T-helper 1 cell (primary cell): ENCODE measurements at places on chromosomes 11 and 22.

DNA sequence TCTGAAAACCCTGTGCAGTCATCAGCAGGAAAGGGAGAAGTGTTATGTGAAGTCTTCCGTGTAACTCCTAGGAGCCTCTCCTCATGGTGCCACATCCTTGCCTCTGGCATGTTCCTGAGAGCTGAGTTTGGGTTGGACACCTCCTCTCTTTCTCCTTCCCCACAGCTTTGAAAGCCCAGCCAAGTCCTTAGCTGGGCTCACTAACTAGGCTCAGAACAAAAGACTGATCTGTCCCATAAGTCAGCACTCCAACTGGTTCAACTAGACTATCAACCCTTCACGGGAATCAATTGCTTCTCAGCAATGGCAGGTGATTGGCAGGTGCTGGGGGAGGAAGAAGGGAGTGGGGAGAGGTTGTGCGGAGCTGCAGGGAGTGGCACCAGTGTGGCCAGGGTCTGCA lies 509.9 kb upstream of the B3GAT1 start:
- DNase-seq: no peak

DNA sequence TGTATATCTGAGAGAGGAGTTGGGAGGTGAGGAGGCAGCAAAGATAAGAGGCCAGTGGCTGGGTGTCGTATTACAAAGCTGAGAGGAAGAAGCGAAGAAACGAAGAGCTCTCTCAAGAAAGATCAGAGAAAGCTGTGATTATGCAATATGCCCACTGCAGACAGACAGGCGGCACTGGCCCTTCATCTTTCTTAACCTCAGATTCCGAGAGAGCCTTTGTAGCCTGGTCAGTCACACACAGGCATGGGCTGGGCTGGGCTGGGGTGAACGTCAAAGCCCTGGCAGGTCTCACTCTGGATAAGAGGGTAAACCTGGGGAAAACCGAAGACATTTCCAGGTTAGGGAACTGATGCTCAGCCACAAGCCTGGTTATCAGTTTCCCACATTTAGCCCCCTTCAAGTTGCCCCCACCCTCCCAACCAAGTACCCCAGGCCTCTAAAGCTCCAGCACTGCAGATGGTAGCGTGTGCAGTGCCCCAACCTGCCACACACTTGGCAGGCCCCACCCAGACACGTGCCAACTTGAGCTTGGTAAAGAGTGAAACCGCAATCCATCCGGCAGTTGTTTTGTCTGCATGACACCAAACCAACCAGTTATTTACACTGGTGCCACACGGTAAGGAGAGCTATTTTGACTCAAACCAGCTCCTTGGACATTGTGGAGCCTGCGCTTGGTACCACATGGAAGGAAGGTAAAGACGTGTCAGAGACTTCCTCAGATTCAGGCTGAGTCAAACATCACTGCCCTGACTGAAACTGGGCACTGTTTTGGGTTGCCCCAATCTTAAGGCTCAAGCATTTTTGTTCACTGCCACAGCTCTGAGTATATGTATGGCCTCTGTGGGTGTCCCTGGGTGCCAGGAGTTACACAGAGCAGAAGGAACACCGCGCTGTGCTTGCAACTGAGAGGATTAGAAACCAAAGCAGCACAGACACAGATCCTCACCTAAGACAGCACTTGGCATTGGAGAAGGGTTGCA lies 135.9 kb downstream of the FDX1 start:
- no peak for DNase-seq

GRCh38 chr11:95734009-95734572 lies 55.5 kb downstream of the FAM76B start:
- no peak for DNase-seq

DNA sequence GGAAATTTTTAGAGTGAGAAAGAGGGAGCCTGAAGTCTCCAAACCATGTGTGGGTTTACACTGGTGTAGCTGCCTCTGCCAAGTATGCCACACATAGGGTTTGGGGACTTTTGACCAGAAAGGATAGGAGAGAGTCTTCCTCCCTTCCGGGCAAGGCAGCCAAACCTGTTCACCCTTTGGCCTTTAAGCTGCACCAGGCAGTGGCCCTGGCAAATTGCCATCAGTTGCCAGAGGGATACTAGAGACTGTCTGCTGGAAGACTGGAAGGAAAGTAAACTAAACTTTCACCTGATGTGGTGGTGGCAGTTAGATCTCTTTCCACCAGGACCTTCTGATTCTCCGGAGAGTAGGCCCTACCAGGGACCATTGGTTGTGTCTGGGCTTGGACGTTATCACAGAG lies 1263.2 kb downstream of the FAM181B start:
- DNase-seq: no peak

DNA sequence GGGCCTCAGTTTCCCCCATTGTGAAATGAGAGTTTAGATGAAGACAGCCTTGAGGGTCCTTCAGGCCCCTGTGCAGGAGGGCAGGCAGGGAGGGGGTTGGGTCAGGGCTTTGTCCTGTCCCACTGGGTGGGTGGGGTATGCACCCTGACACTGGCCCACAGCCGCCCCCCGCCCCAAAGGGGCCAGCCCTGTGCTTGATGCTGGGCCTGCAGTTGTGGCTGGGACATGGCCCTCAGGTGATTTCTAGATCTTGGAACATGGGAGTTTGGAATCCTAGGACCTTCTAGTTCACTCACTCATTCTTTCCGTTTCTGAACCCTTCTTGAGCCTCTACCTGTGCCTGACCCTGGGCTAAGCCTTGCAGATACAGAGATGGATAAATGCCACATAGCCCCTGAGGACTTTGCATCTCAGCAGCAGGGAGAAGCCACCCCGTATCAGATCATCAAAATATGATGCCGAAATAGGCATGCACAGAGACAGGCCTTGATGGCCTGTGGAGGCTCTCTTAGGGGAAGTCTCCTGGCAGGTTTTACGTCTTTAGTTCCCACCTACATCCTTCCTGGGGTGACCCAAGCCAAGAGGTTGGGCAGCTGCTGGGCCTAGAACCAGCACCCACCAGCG lies 76.0 kb downstream of the FBLN1 start:
- no peak for DNase-seq

- no peak for DNase-seq
Observed at GRCh38 chr22:17675584-17675983, 37.0 kb downstream of the BCL2L13 start.

DNA sequence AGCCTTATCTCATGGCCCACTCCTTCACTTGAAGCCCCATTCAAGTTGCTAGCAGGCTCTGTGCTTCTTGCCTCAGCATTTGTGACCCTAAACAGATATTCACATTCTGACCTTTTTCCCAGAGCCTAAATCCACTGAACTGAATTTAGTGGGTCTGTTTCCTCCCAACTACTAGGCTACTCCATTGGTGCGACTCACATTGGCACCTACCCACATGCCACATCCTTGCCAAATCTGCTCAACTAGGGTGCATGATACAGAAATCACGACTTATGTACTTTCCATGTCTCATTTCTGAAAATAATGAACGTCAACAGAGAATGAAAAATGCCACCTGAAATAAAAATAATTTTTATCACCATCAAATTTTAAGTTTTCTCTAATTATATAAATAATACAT lies 8.4 kb upstream of the MMP12 start:
- no peak for DNase-seq

GRCh38 chr11:116179401-116179800 lies 593.4 kb downstream of the BUD13 start:
- no peak for DNase-seq

GRCh38 chr11:103029401-103029800 lies 62.6 kb downstream of the DCUN1D5 start:
- no peak for DNase-seq

DNA sequence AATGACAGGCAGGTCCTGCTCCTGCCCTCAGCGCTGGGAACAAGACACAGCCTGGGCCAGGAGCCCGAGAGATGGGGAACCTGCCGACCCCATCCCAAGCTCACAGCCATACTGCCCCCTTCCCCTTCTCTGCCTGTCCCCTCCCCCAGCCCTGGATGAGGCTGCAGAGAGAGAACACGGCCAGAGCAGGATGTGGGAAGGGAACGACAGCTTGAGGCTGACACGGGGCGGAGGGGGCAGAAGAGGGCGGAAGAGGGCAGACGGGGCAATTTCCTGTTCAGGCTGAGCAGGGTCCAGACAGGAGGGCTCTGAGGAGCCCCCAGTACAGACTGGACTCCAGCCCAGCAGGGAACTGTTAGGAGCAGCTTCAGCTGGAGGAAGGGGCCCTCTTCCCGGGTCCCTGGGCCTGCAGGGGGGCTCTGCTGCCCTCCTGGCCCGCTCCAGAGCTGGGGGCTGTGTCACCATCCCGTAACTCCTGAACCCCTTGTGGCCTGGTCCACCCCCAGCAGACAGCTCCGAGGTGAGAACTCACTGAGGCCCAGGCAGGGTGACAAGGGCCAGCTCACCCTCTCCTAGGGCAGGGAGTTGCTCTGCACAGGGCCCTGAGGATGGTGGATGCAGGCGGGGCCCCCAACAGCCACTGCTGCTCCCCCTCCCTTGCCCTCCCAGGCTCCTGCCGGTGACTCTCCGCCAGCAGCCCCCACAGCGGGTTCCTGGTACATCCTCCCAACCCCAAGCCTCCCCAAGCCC lies 5.7 kb downstream of the CTSD start:
- no peak for DNase-seq

DNA sequence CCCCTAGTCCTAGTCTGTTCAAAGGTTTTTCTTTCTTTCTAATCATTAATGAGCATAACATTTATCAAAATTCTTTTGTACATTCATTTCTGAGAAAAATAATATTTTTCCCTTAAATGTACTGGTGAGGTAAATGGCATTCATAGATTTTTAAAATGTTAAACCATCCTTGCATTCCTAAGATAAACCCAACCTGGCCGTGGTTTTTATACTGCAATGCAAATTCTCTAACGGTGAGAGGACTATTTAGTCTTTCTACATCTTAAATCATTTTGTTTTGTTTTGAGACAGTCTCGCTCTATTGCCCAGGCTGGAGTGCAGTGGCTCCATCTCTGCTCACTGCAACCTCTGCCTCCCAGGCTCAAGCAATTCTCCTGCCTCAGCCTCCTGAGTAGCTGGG lies 40.6 kb downstream of the TRMU start:
- DNase-seq: no peak

DNA sequence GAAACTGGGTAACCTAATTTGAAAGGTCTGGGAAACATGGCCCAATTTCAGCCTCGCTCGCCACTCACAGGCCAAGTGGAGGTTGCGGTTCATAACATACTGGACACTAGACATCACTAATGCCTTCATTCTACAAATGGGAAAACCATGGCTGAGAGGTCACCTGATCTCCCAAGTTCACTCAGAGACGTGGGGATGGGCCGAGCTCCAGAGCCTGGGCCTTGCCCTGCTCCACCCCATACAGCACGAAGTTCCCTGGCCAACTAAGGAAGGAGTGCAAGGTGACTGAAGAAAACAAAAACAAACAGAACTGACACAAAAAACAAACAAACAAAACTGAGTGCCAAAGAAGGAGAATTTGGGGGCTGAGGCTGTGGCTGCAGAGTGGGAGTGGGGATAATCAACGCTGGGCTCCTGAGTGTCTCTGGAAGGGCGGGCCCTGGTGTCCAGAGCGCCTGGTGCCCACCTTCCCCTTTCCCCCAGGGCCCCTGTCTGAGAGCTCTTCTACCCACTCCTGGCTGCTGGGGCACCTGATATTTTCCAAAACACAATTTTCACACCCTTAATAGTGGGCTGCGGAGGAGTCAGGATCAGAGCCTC lies 46.5 kb upstream of the ADA2 start:
- DNase-seq: no peak

DNA sequence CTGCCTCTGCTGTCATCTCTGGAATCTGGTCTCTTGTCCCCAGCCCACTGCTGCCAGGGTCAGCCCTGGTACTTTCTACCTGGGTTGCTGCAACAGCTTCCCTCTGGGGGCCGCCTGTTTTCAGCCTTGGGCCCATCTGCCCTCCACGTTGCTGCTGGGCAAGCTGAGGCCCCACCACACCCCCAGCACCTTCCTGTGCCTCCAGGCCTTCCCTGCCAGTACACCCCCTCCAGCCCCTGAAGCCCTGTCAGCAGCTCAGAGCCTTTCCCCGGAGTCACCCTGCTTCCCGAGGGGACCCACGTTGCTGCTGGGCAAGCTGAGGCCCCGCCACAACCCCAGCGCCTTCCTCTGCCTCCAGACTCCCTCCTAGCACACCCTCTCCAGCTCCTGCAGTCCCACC lies 3.3 kb upstream of the SAMM50 start:
- DNase-seq: no peak

- no peak for DNase-seq
Observed at GRCh38 chr11:130269326-130269943, 45.3 kb downstream of the ZBTB44 start.

- DNase-seq: no peak
Observed at GRCh38 chr11:94768602-94769541, 716 bp downstream of the AMOTL1 start.

DNA sequence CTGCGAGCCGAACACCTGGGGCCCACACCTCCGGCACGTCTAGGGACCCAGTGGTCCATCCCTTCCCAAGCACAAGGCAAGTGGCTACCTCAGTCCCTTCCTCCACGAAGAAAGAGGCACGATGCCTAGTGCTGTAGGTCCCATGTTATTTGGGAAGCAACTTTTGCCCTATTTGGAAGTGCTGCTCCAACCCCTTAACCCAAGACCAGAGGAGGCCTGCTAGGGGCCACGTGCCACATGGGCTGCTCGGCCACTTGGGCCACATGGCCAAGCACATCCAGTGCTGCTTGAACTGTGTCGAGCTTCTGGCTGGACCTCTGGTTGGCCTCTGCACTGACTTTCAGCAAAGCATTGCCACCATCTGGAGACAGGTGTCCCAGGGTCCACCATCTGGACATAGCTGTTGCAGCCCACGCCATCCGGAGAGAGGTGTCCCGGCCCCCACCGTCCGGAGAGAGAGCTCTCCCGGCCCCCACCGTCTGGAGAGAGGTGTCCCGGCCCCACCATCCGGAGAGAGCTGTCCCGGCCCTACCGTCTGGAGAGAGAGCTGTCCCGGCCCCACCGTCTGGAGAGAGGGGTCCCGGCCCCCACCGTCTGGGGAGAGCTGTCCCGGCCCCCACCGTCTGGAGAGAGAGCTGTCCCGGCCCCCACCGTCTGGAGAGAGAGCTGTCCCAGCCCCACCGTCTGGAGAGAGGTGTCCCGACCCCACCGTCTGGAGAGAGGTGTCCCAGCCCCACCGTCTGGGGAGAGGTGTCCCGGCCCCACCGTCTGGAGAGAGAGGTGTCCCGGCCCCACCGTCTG lies 6.5 kb upstream of the B4GALNT4 start:
- no peak for DNase-seq

- peak; percentile 4 for DNase-seq
Observed at GRCh38 chr11:10095412-10096208, 198.4 kb downstream of the SBF2 start.
